ENCODE measurements at places on chromosomes 12 and 14.

DNA sequence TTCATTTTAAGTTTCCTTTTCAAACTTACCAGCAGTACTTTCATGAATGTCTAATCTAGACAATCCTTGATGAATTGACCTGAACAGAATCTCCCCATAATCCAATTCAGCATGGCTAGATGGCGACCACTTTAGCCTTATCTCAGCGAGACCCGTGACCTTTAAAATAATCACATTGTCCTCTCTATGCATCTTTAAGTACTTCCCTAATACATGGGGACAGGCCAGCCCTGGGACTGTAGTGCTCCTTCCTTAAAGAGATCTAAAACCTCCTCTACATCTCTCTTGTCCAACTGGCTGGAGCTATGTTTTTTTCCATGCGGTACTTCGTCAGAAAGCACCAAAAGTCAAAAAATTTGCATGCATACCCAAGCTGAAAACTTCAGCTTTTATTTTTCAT lies 746.0 kb downstream of the VRK1 start:
- DNase-seq, result no peak

DNA sequence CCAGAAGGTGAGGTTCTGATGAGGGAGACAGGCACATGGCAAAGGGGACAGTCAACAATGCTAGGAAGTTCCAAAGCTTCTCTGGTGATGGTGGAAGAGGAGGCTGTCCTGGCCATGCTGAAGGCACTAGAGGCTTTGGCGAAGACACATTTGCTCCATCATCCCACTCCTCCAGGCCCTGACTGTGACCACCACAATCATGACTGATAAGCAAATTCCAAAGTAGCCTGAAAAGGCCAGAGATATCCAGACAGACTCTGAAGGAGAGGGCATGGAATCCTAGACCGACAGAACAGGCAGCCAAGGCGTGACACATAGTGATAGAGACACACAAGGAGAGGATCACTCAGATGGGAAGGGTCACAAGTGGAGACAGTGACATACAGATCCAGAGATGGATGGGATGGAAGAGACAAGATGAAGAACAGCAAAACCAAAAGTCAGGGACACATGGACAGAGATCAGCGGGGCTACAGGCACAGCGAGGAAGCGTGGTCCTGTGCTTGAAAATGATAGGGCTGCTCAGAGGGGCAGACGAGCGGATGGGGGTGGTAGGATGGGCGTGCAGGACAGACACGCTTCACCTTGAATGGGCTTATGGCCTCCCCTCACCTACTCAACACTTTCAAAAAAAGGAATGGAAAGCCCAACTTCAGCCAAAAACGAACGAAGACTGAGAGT lies 1.3 kb downstream of the ZFHX2 start:
- DNase-seq, result no peak

DNA sequence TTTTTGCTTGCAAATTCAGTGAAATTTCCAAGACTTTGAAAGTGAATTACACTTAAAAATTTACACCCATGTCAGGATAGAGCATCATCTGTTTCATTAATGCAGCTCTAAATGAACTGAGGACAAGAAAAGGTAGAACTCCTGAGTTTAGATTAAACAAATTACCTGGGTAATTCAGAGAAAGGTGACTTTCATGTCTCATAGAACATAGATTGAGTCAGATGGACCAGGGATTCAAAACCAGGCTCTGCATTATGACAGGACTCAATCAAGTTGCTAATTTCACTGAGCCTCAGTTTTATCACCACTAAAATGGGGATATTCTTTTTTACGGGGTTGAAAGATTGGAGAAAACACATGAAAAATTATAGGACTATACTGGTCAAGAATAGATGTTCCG lies 4.5 kb downstream of the ARHGDIB start:
- DNase-seq, result no peak

DNA sequence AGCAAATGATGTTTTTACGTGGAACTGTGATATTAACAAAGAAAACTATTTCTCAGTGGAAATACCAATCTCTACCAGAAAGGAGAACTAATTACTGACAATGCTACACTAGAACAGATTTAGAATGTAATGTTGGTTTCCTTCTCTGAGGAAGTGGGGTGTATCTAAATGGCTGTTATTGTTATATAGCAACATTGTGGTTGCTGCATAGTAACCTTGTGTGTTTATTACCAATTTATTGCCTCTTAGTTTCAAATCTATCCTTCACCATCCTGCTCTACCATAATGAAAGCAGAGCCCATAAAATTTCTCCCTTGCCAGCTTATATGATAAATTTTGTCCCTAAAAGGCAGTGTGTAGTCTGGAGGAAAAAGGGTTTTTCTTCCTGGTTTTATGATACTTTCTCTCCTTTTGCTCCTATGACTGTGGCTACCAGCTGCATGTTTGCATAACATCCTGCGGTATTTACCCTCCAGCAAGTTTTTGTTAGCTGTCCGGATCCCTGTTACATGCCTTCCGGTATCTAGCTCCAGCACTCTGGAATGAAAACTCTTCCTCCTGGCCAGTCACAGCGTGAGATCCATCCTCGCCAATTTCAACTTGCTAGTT lies 5.7 kb upstream of the KLRK1 start:
- no peak for DNase-seq

- no peak for DNase-seq
These were observed 664.6 kb downstream of the BCL11B start for GRCh38 chr14:98607341-98607910.

GRCh38 chr14:70803321-70804310 lies 5.7 kb downstream of the MAP3K9 start:
- DNase-seq, result no peak

GRCh38 chr14:25696176-25696575 lies 646.2 kb upstream of the STXBP6 start:
- no peak for DNase-seq

DNA sequence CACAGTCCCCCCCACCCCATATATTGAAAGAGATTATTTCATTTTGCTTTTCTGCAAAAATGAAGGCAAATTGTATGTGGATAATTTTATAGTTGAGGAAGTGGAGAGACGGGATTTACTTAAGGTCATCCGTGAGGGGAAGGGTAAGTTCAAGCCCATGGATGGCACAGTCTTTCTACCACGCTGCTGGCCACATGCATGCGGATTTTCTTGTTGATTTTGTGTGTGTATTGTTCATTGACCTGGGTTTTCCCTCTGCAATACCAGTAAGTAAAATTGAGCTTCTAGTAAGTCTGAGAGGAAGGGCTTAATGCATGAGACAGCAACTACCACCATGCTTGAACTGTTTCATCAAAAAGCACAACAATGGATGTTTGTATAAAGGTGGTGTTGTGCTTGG lies 35.1 kb downstream of the ACACB start:
- DNase-seq, result no peak

DNA sequence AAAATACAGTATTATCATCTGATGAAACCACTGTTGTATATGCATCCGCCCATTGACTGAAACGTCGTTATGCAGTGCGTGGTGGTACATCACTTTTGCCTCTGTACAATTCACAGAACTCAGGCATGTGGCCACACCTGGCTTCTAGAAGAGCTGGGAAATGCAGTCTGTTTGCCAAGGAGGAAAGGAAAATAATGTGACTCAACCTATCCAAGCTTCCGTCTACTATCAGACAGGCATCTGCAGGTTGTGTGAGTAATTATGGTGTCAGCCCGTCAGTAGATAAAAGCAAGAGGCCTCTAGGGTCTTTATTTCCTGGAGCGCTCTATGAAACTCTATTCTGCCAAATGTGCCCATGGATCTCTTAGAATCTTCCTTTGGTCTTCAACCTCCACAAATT lies 111.6 kb downstream of the BBS10 start:
- DNase-seq, result no peak

DNA sequence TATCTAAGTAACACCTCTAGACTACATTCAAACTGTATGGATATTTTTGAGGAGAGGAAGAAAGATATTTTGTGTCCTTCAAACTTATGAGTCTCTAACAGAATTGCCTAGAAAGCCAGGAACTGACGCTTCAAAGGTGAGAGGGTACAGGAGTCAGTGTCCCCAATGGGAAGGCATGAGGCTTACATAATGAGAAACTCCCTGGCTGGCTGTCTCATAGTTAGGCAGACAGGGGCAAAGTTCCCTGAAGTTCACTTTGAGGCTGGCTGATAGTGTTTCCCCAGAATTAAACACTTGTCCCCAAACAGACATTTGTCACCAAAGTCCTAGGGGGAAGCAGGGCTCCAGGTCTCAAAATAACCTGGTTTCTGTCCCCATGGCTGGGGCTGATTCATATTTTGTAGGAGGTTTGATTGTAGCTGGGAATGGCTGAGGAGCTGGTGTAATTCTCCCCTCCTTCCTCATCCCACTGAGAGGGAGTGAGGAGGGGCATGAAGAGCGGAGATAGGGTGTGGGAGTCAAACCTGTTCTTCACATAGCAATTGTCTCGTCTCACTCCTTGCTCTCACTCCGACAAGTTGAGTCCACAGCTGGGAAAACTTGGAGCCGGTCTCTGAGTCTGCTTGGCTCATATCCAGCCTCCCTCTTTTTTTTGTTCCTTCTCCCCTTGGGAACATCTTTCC lies 56.4 kb upstream of the CISTR start:
- DNase-seq, result no peak

GRCh38 chr14:80618751-80619329 lies 322.7 kb downstream of the CEP128 start:
- DNase-seq, result no peak

DNA sequence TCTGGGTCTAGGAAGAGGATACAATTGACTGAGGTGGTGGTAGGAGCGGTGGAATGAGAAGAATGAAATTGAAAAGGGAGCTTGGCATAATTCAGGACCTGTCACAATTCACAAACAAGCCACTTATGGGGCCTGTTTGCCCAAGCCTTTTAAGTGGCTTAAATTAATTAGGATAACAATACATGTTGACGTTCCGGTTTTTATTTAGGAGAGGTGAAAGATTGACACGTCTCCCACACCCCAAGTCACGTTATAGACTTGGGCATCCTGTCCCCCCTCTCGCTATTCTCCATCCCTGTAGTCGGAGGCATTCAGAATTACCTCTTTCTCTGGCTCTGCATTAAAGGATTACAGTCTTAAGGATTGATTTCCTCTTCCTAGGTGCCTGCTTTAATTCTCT lies 954 bp upstream of the CALCOCO1 start:
- no peak for DNase-seq

DNA sequence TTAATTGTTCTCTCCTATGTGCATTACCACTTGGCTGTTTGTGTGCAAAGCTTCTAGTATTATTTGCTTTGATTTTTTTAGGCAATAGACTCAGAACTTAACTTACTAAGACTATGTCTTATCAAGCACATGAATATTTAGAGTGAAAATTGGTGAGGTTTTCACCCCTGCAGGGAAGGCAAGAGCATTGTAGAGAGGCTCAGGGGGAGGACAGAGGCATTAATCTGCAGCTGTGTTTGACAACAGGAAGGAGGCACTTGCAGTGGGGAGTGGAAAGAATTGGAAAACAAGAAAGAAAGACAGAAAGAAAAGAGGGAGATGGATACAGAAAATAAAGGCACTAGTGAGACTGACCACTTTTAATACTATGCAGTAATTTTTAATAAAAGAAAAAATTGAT lies 431.6 kb downstream of the PDZRN4 start:
- DNase-seq, result no peak

DNA sequence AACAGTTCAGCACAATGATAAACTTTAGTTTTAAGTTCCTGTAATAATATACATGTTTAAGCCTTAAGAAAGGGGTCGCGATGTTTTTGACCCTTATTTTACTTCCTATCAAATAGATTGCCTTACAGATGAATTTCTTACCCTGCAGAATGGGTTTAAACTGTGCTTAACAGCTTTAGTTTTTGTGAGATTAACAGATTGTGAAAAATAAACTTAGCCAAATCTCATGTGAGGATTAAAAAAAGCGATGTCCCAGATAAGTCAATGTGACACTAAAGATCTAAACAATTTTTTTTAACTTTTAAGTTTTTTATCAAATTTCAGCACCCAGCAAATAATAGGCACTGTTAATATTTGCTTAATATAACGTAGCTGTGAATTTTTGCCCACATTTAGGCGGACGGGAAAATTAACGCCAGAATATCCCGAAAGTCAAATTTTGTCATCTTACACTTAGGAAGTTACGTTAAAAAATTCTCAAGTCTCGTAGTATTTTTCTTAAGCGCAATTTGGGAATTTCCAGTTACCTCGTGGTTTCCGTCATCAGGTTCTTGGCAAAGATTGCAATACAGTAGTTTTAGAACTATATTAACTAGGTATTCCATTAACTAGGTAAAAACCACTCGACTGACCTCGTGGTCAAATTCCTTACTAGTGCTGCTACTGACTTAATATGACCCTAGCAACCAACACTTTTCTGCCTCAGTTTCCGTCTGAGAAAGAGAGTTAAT lies 1.2 kb downstream of the HNRNPC start:
- no peak for DNase-seq

GRCh38 chr12:70365648-70366518 lies at the start of gene KCNMB4:
Gene KCNMB4 (plus strand): TSS chr12:70366290. CDS start chr12:70366735, 445 bp downstream.
- DNase-seq, result peak; percentile 4

DNA sequence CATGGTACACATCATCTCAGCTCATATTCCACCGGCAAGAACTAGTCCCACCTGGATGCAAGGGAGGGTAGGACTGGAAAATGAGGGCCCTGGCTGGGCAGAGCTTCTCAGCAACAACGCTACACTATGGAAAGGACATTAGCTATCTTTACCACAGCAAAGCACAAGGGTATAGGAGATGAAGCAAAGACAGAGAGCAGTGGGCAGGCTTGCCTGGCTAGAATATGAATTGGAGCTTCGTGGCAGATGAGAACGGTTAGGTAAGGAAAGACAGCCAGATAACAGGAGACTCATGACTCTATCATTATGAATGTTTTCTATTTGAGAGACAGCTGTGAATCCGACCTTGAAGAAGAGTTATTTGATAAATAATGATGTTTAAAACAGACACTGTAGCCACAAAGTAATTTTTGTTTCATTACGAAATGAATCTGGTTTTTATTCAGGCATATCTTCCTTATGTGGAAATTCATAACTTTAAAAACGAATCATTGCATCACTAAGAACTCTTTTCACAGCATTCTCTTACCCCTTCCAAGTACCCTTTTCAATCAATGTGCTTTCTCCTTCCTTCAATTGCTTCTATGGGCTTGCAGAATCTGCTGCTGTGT lies 59.1 kb upstream of the PCED1B start:
- no peak for DNase-seq

DNA sequence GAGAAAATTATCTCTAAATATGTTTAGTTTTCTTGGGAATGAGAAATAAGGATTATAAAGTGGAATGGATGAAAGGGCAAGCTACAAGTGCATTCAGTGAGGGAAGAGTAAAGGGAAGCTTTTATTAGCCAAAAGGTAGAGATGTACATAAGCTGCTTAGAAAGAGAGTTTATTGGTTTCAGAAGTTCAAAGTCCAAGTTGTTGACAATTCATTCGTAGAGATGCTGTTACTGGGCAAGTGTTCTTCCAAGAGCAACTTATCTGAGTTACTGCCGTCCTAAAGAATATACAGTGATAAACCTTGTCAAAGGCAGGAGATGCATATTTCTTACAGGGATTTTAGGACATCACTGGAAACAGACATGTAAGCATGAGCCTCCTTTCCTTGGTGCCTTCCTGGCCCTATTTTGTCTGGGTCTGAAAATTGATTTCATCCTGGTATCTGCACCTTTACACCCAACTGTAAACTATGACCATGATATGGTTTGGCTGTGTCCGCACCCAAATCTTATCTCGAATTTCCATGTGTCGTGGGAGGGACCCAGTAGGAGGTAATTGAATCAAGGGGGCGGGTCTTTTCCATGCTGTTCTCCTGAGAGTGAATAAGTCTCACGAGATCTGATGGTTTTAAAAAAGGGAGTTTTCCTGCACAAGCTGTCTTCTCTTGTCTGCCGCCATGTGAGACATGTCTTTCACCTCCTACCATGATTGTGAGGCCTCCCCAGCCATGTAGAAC lies 46.8 kb downstream of the TRMT5 start:
- DNase-seq, result no peak
